ENCODE measurements at places on chromosomes 12 and 14. TPM values are rescaled to one million over a fixed set of nuclear protein-coding genes. Genes with fewer than 3 reads are reported as not detected.

KCNC2 gene
- total RNA-seq, result not detected

DTX1 gene
- 6.2 TPM for total RNA-seq

DNA sequence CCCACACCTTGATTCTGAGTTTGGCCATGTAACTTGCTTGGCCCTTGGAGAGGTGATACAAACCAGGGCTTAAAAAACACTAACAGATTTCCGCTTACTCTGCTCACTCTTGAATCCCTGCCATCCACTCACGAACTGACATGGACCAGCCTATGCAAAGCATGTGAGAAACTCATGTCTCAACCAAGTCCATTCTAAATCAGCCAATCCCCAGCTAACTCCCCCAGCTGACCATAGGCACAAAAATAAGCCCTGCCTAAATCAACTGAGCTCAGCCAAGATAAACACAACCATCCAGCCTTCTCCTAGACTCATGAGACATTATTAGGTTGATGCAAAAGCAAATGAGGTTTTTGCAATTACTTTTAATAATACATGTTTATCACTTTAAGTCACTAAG lies 353.9 kb upstream of the TBX3 start:
- no peak overlapping the region for H3K27ac ChIP-seq
- no peaks in the 10 kb centered on the region for H3K36me3 ChIP-seq
- no peaks in the 10 kb centered on the region for H3K27me3 ChIP-seq
- H3K4me1 ChIP-seq, result no peaks in the 10 kb centered on the region

DNA sequence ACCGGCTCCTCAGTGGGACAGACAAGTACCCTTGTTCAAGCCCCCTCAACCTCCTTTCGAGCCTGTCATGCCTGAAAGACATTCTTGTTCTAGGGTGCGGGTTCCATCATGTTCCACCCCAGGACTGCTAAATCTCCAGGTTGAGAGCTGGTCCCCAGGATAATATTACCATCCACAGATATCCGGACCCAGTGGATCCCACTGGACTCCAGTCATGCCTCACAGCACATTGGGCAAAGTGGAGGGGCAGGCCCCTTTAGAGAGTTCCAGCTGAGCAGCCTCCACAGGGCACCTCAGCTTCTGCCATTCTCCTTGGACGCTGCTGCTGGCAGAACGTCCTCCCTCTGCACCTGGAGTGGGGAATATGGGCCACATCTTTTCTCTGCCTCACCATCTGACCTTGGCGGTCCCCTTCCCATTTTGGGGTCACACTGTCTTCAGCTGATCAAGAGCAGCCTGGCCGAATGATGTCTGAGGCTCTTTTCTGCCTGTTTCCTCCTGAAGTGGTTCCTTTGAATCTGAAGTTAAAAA lies 137.4 kb downstream of the BCL11B start:
- H3K27me3 ChIP-seq, result no peaks in the 10 kb centered on the region
- peaks cover 29% of the 10 kb centered on the region for H3K4me1 ChIP-seq
- no peaks in the 10 kb centered on the region for H3K36me3 ChIP-seq

DNA sequence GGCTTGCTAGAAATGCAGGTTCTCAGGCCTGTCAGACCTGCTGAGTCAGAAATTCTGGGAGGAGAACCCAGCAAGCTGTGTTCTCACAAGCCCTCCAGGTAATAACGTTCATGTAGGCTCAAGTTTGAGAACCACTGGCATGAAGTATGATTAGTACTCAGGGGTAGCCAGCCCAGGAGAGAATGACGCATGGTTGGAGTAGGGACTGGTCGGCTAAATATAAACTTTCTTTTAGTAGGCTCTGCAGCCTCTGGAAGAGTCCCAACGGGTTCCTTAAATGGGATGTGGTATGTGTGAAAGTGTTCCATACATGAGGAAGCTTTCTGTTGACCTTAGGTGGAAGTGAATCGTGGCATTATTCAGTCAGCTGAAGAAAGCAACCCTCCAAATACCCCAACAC lies 209.3 kb downstream of the SLC41A2 start:
- H3K4me3 ChIP-seq, result no peak overlapping the region
- no peak overlapping the region for H3K27ac ChIP-seq
- H3K27me3 ChIP-seq, result no peaks in the 10 kb centered on the region
- peaks cover 59% of the 10 kb centered on the region for H3K4me1 ChIP-seq

Data from WTC11 (cell line).